ENCODE measurements at places on chromosomes 4 and X. TPM values are rescaled to one million over a fixed set of nuclear protein-coding genes. Genes with fewer than 3 reads are reported as not detected.

DNA sequence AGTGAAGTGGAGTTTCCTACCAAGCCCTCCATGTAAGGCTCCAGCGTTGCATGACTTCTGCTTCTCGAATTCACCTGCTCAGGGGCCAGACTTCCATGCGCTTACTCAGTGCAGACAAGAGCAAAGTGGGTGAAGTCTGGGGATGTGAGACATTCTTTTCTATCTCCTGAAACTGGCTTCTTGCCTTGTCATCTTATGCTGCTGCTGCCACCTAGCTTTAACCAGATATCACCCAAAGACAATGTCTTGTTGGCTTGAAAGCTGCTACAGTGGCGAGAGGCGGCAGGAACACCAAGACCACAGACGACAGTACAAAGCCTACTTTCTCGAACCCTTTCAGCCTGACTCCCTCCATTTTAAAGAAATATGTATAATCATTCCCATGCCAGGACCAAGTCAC lies 103.6 kb upstream of the ADGRG2 start:
- no peak for DNase-seq

- DNase-seq: no peak
Observed at GRCh38 chr4:33054161-33054560, 2334.0 kb downstream of the PCDH7 start.

Gene WDFY3
- 98.4 TPM for total RNA-seq

Gene MAGEA2B
- not detected for total RNA-seq

Gene RTL3
- 0.49 TPM for total RNA-seq

- no peak for DNase-seq
Observed at GRCh38 chrX:66000628-66001272, 39.1 kb downstream of the VSIG4 start.

- no peak for DNase-seq
Observed at GRCh38 chrX:153726286-153727122, 1.8 kb downstream of the ABCD1 start.

- DNase-seq: no peak
Observed at GRCh38 chrX:1430451-1430850, 22.3 kb downstream of the ASMTL start.

GRCh38 chrX:109372716-109373115 lies 109.2 kb downstream of the GUCY2F start:
- no peak for DNase-seq

DNA sequence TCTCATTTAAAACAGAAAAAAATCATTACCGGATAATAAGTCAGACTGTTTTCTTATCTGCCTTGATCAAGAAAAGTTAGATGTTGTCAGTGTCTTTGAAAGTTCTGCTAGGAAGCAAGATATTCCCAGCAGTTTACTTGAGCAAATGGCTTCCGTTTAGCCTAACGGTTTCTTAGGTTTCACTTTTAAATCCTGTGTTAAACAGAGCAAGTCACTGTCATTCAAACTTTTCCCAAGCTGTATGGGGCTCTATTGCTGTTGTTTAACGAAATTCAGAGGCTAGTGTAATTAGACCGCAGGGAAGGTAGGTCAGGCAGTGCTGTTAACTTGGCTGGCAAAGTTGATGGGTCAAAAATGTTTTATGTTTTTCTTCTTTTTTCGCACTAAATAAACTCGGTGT lies 80.3 kb upstream of the NEIL3 start:
- no peak for DNase-seq

DNA sequence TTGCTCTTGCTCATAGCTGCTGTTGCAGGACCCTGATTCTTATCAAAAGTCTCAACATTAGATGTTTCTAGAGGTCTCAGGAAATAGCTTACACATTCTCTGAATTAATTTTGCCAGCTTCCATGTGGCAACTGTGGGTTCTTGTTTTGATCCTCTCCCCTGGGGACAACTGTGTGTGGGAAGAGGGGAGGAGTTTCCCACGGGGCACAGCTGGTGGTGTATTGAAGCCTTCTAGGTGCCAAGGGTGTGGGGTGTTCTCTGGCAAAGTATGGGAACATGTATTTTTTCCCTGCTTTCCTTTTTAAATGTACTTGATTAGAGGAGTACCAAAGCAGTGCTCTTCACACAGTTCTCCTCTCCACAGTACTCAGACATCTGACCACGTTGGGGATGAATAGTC lies 212.7 kb downstream of the RPA4 start:
- no peak for DNase-seq

- no peak for DNase-seq
Observed at GRCh38 chr4:3797831-3798790, 31.9 kb downstream of the ADRA2C start.

- no peak for DNase-seq
Observed at GRCh38 chrX:154057791-154058190, 38.1 kb upstream of the IRAK1 start.

DNA sequence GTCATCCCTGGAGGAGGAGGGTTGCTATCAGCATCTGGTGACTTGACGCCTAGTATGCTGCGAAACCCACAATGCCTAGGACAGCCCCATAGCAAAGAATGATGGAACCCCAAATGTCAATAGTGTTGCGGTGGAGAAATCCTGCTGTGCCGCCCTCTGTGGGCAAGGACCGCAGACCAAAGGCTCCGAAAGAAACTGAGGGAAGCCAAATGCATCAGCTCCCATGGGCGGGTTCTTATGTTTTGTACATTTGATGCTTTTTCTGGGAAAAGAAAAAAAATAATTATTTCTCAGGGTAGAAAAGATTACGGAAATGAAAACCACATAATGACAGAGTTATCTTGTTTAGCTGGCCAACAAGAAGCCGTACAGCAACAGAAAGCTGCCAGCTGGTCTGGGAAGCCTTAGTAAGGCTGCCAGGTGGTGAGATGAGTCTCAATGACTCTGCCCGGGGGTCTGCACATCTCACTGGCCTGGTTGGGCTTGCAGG lies 95.0 kb upstream of the TBL1X start:
- DNase-seq: no peak

GRCh38 chr4:122073615-122074014 lies 78.5 kb upstream of the BLTP1 start:
- DNase-seq: no peak

DNA sequence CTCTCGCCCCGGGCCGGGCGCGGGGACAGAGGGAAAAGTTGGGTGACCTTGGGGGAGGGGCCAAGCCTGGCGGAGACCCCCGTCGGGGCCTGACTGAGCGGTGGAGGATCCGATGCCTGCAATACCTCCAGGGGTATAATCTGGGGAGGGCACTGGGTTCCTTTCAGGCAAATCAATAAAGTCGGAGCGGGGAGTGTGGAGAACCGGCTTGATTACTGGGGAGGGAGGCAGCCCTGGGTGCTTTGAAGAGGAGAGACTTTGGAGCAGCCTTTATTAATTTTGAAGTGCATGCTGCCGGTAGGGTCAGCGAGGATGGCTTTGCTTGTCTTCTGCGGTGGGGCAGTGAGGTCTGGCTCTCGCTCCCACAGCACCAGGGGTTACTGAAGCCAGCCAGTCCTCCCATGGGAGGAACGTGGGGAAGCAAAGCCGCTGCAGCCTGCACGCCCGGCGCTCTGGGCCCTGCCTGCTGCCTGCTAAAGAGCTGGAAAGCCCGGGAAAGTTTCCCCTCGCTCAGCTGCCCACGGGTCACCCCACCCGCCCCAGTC lies 403 bp upstream of the LGI2 start:
- no peak for DNase-seq

Gene CT45A5
- total RNA-seq: not detected

DNA sequence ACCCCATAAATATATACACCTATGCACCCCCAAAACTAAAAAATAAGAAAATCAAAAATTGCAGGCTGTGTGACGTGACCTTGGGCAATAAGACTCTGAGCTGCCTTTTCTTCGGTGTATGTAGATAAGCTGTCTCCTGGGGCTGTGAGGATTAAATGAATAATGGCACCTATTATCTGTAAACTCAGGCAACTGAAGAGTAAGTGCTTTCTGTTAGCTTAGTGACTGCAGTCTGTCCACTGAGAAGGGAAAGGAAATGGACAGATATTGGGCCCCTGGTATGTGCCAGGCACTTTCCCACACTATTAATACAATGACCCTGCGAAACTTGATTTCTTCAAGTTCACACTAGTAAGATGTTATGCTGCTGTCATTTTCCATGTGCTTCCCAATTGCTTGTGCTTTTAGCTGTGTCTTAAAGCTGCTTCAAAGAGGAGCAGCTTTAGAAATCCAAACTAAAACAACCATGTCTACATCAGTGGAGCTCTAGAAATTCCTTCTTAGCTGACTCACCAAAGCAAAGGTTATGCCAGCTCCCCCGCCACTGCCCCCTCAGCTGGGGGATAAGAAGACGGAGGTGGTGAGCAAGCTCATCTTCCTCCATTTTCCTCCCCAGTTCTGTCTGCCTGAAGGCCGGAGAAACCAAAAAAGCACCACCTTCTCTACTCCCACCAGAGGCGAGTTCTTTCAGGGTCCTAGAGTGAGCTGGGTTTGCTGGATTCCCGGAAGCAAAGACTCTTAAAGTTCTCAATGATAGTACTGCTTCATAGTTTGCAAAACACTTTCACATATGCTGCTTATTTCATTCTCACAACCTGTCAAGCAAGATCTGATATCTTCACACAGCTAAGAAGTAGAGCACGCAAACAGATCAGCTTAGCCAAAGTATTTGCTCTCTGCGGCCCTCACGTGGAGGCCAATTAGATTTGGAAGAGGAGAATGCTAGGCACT lies 8.8 kb upstream of the DGAT2L6 start:
- no peak for DNase-seq

Gene CRMP1
- total RNA-seq: not detected

GRCh38 chr4:16055471-16055870 lies 28.4 kb downstream of the PROM1 start:
- no peak for DNase-seq
